H1 (cell line): ENCODE measurements at places on chromosomes 3 and 15. TPM values are rescaled to one million over a fixed set of nuclear protein-coding genes. Genes with fewer than 3 reads are reported as not detected.

- no peaks in the 10 kb centered on the region for H3K4me1 ChIP-seq
- no peaks in the 10 kb centered on the region for H3K27me3 ChIP-seq
- no peak for DNase-seq
- no peak overlapping the region for H3K27ac ChIP-seq
- H3K4me3 ChIP-seq, result no peak overlapping the region
- no peaks in the 10 kb centered on the region for H3K36me3 ChIP-seq
These were observed 29.0 kb downstream of the ABHD6 start for GRCh38 chr3:58266577-58266976.

The PRSS50 gene
- total RNA-seq, result 0.47 and 0.73 TPM in 2 replicates

- H3K4me3 ChIP-seq, result no peak overlapping the region
- H3K27ac ChIP-seq, result no peak overlapping the region
- no peaks in the 10 kb centered on the region for H3K36me3 ChIP-seq
- no peak for DNase-seq
- no peaks in the 10 kb centered on the region for H3K27me3 ChIP-seq
These were observed 4.3 kb downstream of the PFKFB4 start for GRCh38 chr3:48552111-48552951.

GRCh38 chr15:87461631-87462030 is 794.9 kb downstream of the NTRK3 start:
- no peaks in the 10 kb centered on the region for H3K27me3 ChIP-seq
- peaks cover 2% of the 10 kb centered on the region; the same call in 1 of the 2 replicates for H3K4me1 ChIP-seq
- no peak overlapping the region for H3K4me3 ChIP-seq
